AG08395 (cell line): ENCODE measurements at places on chromosomes 12 and 14.

DNA sequence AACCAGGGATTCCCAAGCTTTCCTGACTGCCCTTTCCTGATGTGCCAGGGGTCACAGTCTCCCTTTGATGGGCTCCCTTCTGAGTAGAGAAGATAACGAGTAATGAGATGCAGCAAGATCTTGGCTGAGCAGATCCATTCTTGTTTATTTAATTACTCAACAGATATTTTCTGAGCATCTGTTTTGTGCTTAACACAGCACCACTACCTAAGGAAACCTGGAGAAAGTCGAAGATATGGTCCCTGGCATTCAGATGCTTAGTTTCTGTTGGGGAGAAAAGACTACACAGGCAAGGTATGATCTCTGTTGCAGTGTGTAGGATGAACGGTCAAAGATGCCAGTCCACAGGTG, 3.9 kb downstream of the AJUBA start:
- DNase-seq = no peak

DNA sequence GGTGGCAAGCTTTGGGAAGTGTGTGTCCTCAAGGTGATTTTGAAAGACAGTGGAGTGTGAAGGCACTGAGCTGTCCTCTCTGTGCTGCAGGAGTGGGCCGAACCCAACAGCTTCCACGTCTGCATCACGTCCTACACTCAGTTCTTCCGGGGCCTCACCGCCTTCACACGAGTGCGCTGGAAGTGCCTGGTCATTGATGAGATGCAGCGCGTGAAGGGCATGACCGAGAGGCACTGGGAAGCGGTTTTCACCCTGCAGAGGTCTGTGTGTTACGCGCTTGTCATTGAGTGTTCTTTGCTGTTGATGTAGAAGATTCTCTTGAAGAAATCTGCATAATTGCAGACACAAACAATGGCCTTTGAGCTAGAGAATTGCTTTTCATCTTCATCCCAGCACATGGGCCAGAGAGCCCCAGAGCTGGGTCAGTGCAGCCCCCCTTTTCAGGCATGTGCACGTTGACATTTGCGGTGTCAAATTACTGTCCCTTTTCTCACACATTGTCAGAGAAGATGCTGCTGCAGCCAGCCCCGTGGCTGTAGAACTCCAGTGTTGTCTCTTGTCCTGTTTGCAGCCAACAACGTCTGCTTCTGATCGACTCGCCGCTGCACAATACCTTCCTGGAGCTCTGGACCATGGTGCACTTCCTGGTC, 63.3 kb downstream of the EP400 start:
- no peak for DNase-seq

GRCh38 chr14:68000511-68000910, 180.9 kb downstream of the RAD51B start:
- no peak for DNase-seq

DNA sequence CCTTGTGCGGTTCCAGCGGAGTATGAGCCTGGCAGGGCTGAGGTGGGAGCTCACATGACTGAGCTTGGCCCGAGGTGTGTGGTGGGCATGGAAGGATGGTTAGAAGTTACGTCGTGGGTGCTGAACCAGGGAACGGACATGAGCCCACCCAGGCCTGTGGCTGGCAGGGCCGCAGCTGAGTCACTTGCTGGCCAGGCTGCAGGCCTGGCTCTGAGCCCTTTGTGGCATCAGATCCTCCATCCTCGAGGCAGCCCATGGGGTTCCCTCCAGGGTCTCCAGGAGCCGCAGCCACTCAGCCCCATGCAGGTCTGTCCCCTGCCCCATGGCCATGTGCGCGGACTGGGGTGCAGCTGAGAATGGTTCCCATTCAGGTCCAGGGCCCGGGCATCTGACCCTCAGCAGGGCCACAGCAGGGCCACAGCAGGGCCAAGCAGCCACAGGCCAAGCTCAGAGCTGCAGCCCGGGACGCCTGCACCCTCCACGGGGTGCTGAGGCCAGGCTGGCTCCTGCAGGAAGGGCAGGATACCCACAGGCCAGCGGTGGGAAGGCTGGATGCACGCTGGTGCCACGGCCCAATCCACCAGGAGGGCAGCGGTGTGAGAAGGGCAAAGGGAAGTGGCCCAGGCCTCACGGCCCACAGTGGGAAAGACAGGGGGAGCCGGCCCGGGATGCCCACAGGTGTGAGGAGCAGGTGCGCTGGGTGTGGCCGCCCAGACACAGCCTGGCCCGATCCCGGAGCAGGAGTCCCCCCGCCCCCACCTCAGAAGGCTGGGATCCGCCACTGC, 26.3 kb upstream of the ULK1 start:
- DNase-seq = peak; percentile 47

- DNase-seq = peak; percentile 44
Observed at GRCh38 chr12:110180591-110181005, 56.4 kb downstream of the IFT81 start.

DNA sequence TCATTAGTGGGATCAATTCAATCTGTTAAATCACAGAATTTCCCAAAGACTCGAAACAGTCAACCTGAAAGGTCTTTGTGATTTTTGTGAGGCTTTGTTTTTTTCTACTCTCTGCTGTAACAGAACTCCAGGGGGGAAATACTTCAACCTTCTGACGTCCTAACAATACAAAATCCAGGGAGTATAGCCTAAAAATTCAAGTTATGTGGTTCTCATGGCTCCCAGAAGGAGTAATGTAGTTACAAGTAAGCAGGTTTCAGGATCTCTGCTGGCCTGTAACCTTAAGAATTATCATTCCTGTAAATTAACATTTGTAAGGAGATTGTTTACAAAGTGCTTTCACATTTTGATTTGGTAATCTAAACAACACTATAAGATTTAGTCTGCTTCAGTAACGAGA, 39.9 kb downstream of the VEZT start:
- DNase-seq = no peak

GRCh38 chr12:88753066-88753465, 172.8 kb upstream of the KITLG start:
- peak; percentile 33 for DNase-seq

- no peak for DNase-seq
Observed at GRCh38 chr12:51036279-51036678, 10.1 kb upstream of the SLC11A2 start.

GRCh38 chr12:73935817-73936216, 601.8 kb upstream of the ATXN7L3B start:
- DNase-seq = no peak

DNA sequence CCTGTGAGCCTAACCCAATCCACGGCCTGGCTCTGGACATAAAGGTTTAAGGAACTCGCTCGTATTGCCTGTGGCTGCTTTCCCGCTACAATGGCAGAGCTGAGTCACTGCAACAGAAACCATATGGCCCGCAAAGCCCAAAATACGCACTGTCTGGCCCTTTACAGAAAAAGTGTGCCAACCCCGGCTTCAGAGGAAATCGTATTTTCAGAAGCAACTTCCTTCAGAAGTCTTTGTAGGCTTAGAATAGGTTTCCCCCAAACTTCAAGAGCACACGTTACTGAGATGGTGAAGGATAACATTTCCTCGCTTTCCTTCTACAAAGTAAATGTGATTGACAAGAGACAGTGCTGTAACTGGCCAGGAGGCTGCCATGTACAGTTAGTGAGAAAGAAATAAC, 34.8 kb upstream of the TESC start:
- peak; percentile 24 for DNase-seq

DNA sequence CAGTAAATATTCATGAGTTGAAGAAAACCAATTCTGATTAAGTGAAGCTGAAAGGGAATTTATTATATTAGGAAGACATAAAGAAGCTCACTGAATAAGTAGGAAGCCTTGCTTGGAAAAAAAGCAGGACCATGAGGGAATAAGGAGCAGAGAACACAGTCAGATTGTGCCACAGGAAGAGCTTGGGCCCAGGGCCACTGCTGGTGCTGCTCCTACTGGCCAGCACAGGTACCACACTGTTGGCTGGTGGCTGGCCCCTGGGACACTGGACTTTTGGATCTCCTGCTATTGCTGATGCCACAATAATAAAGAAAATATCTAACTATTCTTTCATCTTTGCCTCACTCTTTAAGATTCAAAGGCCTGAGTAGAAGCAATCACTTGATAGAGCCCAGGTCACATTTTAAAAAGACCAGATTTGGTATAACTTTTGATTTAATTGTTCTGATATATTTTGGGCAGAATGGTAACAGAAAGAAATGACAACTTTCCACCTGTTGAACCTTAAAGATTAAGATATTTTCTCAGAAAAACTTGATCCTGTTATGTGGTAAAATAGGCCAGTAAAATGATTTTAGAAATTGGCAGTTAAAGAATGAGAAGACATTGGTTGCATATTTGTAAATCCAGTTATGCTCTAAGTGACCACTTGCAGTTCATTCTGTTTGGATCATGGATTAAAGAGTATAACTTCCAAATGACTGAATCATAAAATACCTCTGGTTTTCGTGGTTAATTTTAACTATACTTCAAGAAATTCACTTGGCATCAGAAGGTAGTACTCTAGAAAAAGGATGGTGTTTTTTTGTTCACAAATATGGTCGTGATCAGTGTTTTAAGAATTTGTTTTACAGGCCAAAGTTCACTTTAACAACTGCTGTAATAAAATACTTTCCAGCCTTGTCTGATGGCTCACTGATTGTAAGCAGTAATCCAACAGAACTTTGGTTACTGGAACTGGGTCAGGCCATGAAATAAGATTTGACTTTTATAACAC, 68.3 kb downstream of the DERA start:
- peak; percentile 81 for DNase-seq

DNA sequence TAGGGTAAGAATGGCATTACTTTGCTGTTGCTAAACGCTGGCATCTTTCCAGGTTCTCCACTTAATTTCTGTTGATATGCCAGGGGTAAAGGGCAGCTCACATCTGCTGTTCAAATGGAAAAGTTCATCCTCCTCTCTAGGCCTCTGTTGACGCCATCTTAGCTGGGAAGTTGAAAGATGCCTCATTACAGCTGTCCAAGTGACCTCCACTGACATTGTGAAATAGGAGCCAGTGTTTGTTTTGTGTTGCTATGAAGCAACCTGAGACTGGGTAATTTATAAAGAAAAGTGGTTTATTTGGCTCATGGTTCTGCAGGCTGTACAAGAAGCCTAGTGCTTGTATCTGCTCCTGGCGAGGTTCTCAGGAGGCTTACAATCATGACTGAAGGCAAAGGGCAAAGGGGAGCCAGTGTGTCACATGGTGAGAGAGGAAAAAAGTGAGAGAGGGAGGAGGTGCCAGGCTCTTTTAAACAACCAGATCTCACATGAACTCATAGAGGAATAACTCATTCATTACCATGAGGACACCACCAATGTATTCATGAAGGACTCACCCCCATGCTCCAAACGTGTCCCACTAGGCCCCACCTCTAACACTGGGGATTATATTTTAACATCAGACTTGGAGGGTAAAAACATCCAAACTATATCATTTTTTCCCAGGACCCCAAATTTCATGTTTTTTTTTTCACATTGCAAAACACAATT, 3.2 kb upstream of the ADAM21 start:
- no peak for DNase-seq

DNA sequence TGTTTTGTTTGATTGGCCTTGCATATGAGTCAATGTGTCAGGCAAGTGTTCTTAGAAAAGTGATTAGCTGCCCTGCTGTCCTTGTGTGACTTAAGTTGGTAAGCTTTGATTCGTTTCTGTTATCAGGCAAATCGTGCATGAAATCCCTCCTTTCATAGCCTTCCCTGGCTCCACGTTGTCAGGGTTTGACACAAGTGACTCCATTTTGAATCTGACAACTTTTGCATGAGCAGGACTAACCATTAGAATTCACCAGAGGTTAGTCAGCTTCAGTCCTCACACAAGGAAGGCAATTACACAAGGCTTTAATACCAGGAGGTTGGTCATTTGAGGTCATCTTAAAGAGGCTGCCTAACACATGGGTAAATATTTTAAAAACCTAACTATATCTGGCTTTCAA, 68.2 kb downstream of the GPATCH2L start:
- no peak for DNase-seq

DNA sequence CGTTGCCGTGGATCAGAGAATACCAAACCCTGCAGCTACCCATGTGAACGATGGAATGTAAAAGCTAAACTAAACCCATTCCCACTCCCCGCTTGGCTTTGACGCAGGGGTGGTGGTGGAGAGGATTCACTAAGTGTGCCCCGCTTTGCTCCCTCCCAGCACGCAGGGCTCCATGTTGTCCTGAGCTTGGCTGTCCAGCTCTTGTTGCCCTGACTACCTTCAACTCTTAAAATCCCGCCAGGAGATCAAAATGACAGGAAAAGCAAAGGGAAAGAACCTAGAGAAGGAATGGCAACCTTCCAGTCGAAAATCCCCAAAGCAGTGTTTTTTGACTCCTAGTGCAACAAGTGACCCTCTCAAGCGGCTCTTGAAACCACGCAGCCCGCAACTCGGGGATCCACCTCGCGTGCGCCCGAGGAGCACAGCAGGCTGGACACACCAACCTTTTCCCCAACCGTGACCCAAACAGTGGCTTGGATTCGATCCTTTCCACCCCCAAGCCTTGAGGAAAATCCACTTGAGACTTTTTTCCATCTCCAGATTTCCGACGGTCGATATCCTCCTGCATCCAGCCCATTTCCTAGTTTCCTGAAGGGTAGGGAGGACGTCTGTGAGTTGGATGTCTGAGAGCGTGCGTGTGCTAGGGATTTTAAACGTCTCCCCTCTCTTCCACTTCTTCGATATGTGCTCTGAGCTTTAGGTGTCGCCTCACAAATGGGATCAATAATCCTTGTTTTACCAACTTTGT, 1.4 kb downstream of the SYT10 start:
- no peak for DNase-seq

GRCh38 chr12:63899396-63899795, 54.9 kb downstream of the SRGAP1 start:
- no peak for DNase-seq

GRCh38 chr12:2811801-2812200, 667 bp upstream of the ITFG2 start:
- DNase-seq = no peak

GRCh38 chr12:56299308-56299852, 750 bp downstream of the CS start:
- no peak for DNase-seq

GRCh38 chr12:8038659-8039114, 6.2 kb downstream of the FOXJ2 start:
- peak; percentile 81 for DNase-seq

DNA sequence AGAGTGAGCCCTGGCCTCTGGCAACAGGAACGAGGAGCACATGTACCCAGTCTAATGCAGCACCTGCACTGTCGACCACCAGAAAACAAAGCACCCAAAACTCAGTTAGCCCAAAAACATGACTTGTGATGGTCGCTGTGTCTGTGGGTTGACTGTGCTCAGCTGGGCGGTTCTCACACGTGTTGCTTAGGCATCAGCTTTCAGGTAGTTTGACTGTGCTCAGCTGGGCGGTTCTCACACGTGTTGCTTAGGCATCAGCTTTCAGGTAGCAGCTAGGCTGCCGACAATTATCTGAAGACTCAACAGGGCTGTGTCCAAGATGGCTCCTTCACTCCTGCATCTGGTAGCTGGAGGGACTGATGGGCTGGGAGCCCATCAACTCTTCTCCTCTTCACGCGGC, 1.2 kb upstream of the LRCOL1 start:
- no peak for DNase-seq

GRCh38 chr12:131430158-131430742, 280.6 kb upstream of the SFSWAP start:
- no peak for DNase-seq

- DNase-seq = no peak
Observed at GRCh38 chr14:96082420-96083300, 43.5 kb downstream of the C14orf132 start.

GRCh38 chr12:107921062-107921461, 146.6 kb downstream of the ASCL4 start:
- DNase-seq = no peak
